Hepatocyte (in vitro differentiated cells): ENCODE measurements at places on chromosomes 5 and 9. TPM values are rescaled to one million over a fixed set of nuclear protein-coding genes. Genes with fewer than 3 reads are reported as not detected.
A peak's percentile ranks its signal among the peaks of the same experiment; 100 is the strongest.

MTMR12 gene
- 7.1 and 11.0 TPM in 2 replicates for polyA plus RNA-seq

PLAC8L1 gene
- 0.52 and 1.1 TPM in 2 replicates for polyA plus RNA-seq

DNA sequence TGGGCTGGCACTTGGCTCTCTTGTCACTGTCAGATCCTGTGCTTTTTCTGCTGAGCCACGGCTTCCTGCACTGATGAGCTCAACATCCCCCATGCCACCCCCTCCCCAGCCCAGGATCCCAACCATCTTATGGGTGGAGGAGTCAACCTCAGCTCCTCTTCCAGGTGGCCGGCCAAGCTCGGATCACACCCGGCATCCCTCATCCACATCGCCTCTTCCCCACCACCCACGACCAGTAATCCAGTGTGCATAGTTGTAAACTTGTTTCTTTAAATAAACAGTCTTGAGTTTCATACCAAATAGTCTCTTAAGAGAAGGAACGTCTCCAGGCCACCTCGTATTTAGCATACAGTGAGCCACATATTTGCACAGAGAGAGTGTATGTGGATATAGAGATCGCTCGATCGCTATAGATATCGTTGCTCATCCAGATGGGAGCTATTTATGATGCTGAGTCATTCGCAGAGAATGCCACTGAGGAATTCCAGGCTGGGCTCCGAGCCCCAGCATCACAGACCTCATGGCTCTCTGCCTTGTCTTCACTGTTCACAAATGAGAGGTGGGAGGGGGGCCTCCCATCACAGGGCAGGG, 61.8 kb upstream of the CPLX2 start:
- DNase-seq = peak; percentile 75

GRCh38 chr9:70493029-70493428, 78.6 kb upstream of the KLF9 start:
- DNase-seq = no peak

GRCh38 chr5:133062276-133062675, 10.5 kb downstream of the HSPA4 start:
- DNase-seq = no peak

ITK gene
- polyA plus RNA-seq = 0.18 TPM in 1 of 2 replicates, not detected in the other

STK32A gene
- 1.1 and 2.6 TPM in 2 replicates for polyA plus RNA-seq
